ENCODE measurements at places on chromosomes 12 and 14. TPM values are rescaled to one million over a fixed set of nuclear protein-coding genes. Genes with fewer than 3 reads are reported as not detected.

The REP15 gene
- 0.34 TPM for total RNA-seq

The TAC3 gene
- 13.8 TPM for total RNA-seq

The DIO3 gene
- total RNA-seq = 3.3 TPM

The FBLN5 gene
- not detected for total RNA-seq

The RDH16 gene
- total RNA-seq = 1.2 TPM

The LMNTD1 gene
- total RNA-seq = not detected

The KLRB1 gene
- total RNA-seq = not detected

The PZP gene
- total RNA-seq = not detected

The PRIMA1 gene
- 2.5 TPM for total RNA-seq

The PLEK2 gene
- total RNA-seq = not detected

The RIMKLB gene
- 113 TPM for total RNA-seq

The LRTM2 gene
- 0.09 TPM for total RNA-seq

The SLC25A47 gene
- not detected for total RNA-seq
